PC-9 (cell line): ENCODE measurements at places on chromosomes 4 and X. TPM values are rescaled to one million over a fixed set of nuclear protein-coding genes. Genes with fewer than 3 reads are reported as not detected.

Gene BEX5
- not detected in 2 replicates for total RNA-seq

GRCh38 chrX:136228839-136229207, 22.4 kb downstream of the MAP7D3 start:
- no peak overlapping the region for H3K4me3 ChIP-seq
- 0 out of 2 replicates have a peak, but pooled peaks cover 7% of the 10 kb centered on the region for H3K4me1 ChIP-seq
- H3K27me3 ChIP-seq = no peaks in the 10 kb centered on the region
- peaks cover 44% of the 10 kb centered on the region for H3K36me3 ChIP-seq
- no peak for DNase-seq

DNA sequence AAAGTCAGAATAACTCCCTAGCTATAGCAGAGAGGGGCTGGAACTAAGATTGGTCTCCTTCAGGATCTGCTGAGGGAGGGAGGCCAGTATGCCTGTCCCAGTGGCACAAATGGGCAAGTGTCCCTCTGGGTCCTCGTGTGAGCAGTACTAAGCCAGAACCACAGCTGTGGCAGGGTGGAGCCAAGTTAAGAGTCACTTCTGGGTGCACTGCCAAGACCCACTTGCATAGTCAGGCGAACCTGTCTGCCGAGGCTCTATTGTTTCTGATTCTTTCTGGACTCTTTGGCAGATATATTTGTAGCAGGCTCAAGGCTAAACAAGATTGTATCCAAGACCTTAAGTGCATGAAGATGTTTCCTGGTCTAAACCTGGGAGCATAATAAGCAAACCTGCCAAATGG, 1123.7 kb upstream of the POU3F4 start:
- no peaks in the 10 kb centered on the region for H3K36me3 ChIP-seq
- H3K27me3 ChIP-seq = no peaks in the 10 kb centered on the region
- H3K27ac ChIP-seq = no peak overlapping the region

DNA sequence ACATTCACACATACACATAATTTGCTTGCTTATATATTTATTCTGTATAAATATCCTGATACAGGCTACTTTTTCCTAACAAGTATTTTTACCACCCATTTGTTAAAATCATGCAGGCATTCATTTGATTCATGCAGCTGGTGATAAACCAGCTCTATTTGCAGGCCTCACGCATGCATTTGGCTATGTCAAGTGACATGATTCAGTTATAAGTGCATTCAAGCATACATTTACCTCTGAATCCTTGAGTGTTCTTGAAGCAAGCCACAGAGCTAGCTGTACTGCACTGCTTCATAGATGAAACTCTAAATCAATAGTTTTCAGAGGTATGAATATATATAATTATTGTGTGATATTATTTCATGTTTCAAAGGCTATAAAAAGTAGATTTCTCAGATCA, 544.0 kb upstream of the AGA start:
- no peaks in the 10 kb centered on the region for H3K4me1 ChIP-seq
- no peak for DNase-seq
- H3K4me3 ChIP-seq = no peak overlapping the region
- H3K27ac ChIP-seq = no peak overlapping the region
- no peaks in the 10 kb centered on the region for H3K27me3 ChIP-seq

- no peak for DNase-seq
- no peaks in the 10 kb centered on the region for H3K27me3 ChIP-seq
- H3K27ac ChIP-seq = no peak overlapping the region
- H3K4me1 ChIP-seq = peaks cover 14% of the 10 kb centered on the region; the same call in 1 of the 2 replicates
Measured at GRCh38 chr4:73919691-73920090, 50.5 kb downstream of the CXCL1 start.

DNA sequence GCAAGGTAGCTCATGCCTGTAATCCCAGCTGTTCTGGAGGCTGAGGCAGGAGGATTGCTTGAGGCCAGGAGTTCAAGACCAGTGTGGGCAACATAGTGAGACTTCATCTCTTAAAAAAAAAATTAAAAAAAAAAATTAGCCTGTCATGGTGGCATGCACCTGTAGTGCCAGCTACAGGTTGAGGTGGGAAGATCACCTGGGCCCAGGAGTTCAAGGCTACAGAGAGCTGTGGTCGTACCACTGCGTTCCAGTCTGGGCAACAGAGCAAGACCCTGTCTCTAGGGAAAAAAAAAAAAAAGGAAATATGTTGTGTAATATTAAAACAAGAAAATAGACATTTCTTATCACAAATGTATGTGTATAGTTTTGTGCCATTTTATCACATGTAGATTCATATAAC, 97.8 kb downstream of the LARP1B start:
- no peak overlapping the region for H3K27ac ChIP-seq
- no peak overlapping the region for H3K4me3 ChIP-seq
- DNase-seq = no peak
- no peaks in the 10 kb centered on the region for H3K27me3 ChIP-seq

Gene TKTL2
- not detected in 2 replicates for total RNA-seq

GRCh38 chr4:150323406-150324325, 245.4 kb downstream of the DCLK2 start:
- H3K36me3 ChIP-seq = no peaks in the 10 kb centered on the region
- no peak for DNase-seq
- no peak overlapping the region for H3K27ac ChIP-seq
- H3K4me1 ChIP-seq = no peaks in the 10 kb centered on the region

Gene ITGB1BP2
- 5.2 and 5.4 TPM in 2 replicates for total RNA-seq

DNA sequence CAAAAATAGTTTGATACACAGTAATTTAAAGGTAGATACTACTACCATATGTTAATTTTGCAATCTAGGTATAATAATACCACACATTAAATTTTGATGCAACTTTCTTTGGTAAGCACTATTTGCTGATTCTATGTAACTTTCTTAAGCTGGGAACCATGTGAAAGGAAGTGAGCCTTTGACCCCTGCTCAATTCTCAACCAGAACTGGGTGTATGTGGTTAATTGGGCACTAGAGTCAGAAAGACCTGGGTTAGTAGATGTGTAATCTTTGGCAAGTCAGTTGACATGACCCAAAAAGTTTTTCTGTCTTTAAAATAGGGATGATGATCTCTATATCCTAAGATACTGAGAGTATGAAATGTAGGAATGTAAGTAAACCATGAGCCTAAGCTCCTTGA, 22.4 kb downstream of the TLR2 start:
- no peaks in the 10 kb centered on the region for H3K27me3 ChIP-seq
- H3K36me3 ChIP-seq = no peaks in the 10 kb centered on the region
- no peak for DNase-seq

- no peak overlapping the region for H3K4me3 ChIP-seq
- no peak overlapping the region for H3K27ac ChIP-seq
- no peaks in the 10 kb centered on the region for H3K27me3 ChIP-seq
- H3K36me3 ChIP-seq = no peaks in the 10 kb centered on the region
- no peak for DNase-seq
Measured at GRCh38 chr4:158182736-158183135, 9.9 kb upstream of the GASK1B start.

Gene TLR6
- total RNA-seq = 7.9 and 9.3 TPM in 2 replicates

DNA sequence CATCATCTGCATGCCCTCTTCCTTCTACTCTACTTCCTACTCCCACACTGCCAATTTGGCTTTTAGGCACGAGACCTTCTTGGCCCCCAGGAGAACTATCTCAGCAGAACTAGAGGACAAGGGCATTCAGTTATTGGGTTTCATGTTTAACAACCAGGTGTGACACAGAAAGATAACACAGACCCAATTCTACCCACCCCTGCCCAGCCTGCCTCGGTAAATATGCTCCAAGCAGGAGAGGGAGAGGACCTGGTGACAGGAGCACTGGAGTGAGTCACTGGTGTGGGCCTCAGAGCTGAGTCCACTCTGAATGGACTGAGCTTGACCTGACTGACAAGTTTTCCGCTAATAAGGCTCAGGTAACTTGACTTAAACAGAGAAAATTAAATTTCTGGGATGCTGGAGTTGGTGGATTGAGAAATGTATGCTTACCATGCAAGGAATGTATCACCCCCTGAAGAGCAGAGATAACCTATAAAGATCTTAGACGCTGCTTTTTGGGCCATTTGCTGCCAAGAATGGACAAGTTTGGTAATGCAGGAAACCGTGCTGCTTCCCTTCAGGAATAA, 52.5 kb downstream of the CASP3 start:
- H3K4me3 ChIP-seq = no peak overlapping the region
- peak; percentile 70 for DNase-seq
- H3K36me3 ChIP-seq = no peaks in the 10 kb centered on the region

DNA sequence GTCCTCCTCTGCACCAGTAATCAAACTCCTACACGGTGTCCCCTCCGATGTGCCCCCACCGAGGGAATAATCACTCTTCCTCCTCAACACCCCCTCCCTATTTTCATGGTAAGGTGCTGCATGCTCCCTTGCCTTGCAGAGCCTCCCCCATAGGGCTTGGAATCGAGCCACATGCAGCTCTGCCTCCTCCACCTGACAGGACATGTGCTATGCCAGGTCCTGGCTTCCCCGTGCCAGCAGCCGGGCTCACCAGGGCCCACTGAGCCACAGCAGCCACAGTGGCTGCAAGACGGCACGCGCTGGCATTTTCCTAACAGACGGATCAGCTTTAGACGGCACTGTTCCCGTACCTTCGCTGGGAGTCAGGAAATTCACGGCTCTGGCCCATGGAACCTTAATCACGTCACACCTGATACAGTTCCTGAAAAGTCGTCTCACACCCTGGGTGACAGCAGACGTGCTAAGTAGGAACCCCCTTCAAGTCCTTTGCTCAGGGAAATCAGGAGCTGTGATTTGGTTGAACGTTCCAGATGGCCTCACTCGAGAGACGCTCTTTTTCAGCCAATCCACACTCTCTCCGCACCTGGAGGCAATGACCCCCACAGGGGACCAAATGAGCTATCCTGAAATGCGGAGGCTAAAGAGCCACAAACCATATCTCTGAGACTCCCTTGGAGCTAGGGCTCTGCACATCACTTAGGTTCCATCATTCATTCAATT, 63.2 kb downstream of the JAKMIP1 start:
- no peaks in the 10 kb centered on the region for H3K4me1 ChIP-seq
- no peak for DNase-seq
- no peak overlapping the region for H3K4me3 ChIP-seq
- H3K36me3 ChIP-seq = no peaks in the 10 kb centered on the region

GRCh38 chr4:30962939-30963338, 242.8 kb downstream of the PCDH7 start:
- peaks cover 17% of the 10 kb centered on the region for H3K4me1 ChIP-seq
- H3K27ac ChIP-seq = peak overlapping the region; percentile 11; the same call in 1 of the 2 replicates
- H3K36me3 ChIP-seq = 0 out of 2 replicates have a peak, but pooled peaks cover 3% of the 10 kb centered on the region
- DNase-seq = peak; percentile 85

- H3K4me1 ChIP-seq = peaks cover 26% of the 10 kb centered on the region
- peak overlapping the region; percentile 93; the same call in 1 of the 2 replicates for H3K27ac ChIP-seq
- no peak overlapping the region for H3K4me3 ChIP-seq
- no peaks in the 10 kb centered on the region for H3K36me3 ChIP-seq
- DNase-seq = no peak
- no peaks in the 10 kb centered on the region for H3K27me3 ChIP-seq
Measured at GRCh38 chr4:38859501-38859900, 2.9 kb upstream of the TLR6 start.

GRCh38 chr4:1623400-1623799, 60.7 kb downstream of the FAM53A start:
- DNase-seq = no peak
- no peak overlapping the region for H3K4me3 ChIP-seq
- no peaks in the 10 kb centered on the region for H3K36me3 ChIP-seq
- H3K27ac ChIP-seq = no peak overlapping the region
- H3K27me3 ChIP-seq = peaks cover 25% of the 10 kb centered on the region
- no peaks in the 10 kb centered on the region for H3K4me1 ChIP-seq

Gene MAGEA2
- total RNA-seq = 16.2 and 18.7 TPM in 2 replicates

DNA sequence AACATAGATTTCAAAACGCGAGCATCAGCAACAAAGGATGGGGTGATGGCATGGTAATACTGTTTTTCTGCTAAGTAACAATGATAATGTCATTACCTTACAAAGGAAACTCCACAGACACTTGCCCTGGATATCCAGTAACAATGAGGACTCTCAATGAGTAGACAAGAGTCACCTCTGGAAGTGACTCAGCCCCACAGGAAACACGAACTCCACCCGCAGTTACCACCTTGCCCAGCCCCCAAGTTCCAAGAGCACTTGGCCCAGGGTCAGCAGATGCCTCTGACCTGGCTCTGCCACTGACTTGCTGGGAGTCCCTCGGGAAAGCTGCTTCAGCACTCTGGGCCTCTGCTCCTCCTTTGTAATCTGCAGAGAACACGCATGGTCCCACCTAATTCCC, 110.3 kb upstream of the MAP3K15 start:
- peak; percentile 65 for DNase-seq
- H3K27me3 ChIP-seq = no peaks in the 10 kb centered on the region
- no peak overlapping the region for H3K4me3 ChIP-seq

GRCh38 chrX:81336455-81337152, 134.7 kb downstream of the SH3BGRL start:
- H3K36me3 ChIP-seq = no peaks in the 10 kb centered on the region
- no peak overlapping the region for H3K4me3 ChIP-seq
- H3K27me3 ChIP-seq = no peaks in the 10 kb centered on the region
- no peak for DNase-seq
- H3K4me1 ChIP-seq = no peaks in the 10 kb centered on the region
- H3K27ac ChIP-seq = no peak overlapping the region

GRCh38 chr4:105215609-105216313, 69.1 kb downstream of the TET2 start:
- H3K4me1 ChIP-seq = peaks cover 8% of the 10 kb centered on the region
- no peak for DNase-seq
- H3K27ac ChIP-seq = no peak overlapping the region
- no peaks in the 10 kb centered on the region for H3K27me3 ChIP-seq

Gene CENPVL1
- not detected in 2 replicates for total RNA-seq
